ENCODE measurements at places on chromosomes 6 and 20. TPM values are rescaled to one million over a fixed set of nuclear protein-coding genes. Genes with fewer than 3 reads are reported as not detected.
A peak's percentile ranks its signal among the peaks of the same experiment; 100 is the strongest.

GRCh38 chr6:218153-219018 lies 73.9 kb upstream of the DUSP22 start:
- no peak for DNase-seq
- H3K27me3 ChIP-seq, result peaks cover 19% of the 10 kb centered on the region
- no peaks in the 10 kb centered on the region for H3K36me3 ChIP-seq
- peaks cover 9% of the 10 kb centered on the region for H3K4me1 ChIP-seq
- H3K27ac ChIP-seq, result no peak overlapping the region

GRCh38 chr6:122831511-122831910 lies 42.5 kb downstream of the SMPDL3A start:
- no peaks in the 10 kb centered on the region for H3K36me3 ChIP-seq
- no peaks in the 10 kb centered on the region for H3K4me1 ChIP-seq
- no peak overlapping the region for H3K27ac ChIP-seq
- H3K27me3 ChIP-seq, result no peaks in the 10 kb centered on the region

BTNL2 gene
- not detected for total RNA-seq

- H3K36me3 ChIP-seq, result peaks cover 80% of the 10 kb centered on the region
- H3K4me1 ChIP-seq, result peaks cover 8% of the 10 kb centered on the region
- H3K27ac ChIP-seq, result peak within 1 kb of the TSS; percentile 85
- peak within 1 kb of the TSS; percentile 100 for H3K4me3 ChIP-seq
- DNase-seq, result peak; percentile 92
Measured at GRCh38 chr20:44909872-44910689, at the start of gene PABPC1L. Gene PABPC1L (plus strand): TSS chr20:44910060. CDS start chr20:44910144, 84 bp downstream.

GRCh38 chr6:138271451-138271850 lies 53.2 kb upstream of the PBOV1 start:
- no peaks in the 10 kb centered on the region for H3K27me3 ChIP-seq
- no peaks in the 10 kb centered on the region for H3K36me3 ChIP-seq
- no peak overlapping the region for H3K4me3 ChIP-seq
- no peak overlapping the region for H3K27ac ChIP-seq
- DNase-seq, result no peak
- no peaks in the 10 kb centered on the region for H3K4me1 ChIP-seq

CST2 gene
- total RNA-seq, result not detected

DNA sequence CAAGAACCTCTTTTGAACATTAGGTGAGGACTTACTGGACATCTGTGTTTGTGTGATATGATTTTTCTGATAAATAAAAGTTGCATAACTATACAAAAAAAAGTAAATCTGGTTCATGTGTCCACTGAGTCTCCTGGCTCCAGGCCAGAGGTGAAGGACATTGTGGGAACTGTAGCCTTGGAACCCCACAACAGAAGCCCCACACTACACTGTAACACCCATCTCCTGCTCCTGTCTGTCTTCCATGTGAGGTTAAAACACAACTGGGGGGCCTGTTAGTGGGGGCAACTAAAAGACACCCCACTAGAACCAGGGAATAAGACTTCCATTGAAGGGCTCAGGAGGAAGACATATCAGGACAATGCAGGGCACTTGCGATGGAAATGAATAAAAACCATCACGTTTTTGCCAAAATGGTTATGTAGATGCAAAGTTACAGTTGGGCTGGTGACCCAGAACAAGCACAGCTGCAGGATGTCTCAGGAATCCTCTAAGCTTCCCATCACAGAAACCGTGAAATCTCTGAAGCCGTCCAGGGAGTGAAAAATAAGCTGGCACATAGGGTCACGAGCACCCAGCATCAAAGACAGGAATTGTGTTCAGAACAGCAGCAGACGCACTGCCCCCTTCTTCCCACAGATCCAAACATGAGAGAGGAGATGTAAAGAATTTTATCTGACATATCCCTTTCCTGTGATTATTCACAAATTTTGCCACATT lies 36.7 kb upstream of the PCSK2 start:
- DNase-seq, result no peak
- H3K27ac ChIP-seq, result no peak overlapping the region
- no peaks in the 10 kb centered on the region for H3K4me1 ChIP-seq
- H3K27me3 ChIP-seq, result no peaks in the 10 kb centered on the region
- no peak overlapping the region for H3K4me3 ChIP-seq

DNA sequence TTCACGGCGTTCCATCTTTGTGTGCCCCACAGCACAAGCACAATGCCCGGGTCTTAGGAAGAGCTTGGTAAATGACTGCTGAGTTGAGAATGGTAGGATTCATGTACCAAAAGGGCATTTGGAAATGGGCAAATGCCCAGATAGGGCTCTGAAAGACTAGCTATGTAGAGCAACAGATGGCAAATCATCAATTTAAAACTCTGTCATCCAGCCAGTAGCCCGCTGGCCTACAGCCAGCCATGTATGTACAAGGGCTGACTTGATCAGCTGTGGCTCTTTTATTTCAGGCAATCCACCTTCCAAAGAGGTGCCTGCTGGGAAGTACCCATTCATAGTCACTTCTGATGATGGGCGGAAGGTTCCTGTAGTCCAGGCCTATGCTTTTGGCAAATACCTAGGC lies 35.1 kb downstream of the NT5E start:
- no peaks in the 10 kb centered on the region for H3K27me3 ChIP-seq
- no peak for DNase-seq
- H3K36me3 ChIP-seq, result peaks cover 18% of the 10 kb centered on the region
- no peak overlapping the region for H3K27ac ChIP-seq
- no peak overlapping the region for H3K4me3 ChIP-seq
- peaks cover 20% of the 10 kb centered on the region for H3K4me1 ChIP-seq

DNA sequence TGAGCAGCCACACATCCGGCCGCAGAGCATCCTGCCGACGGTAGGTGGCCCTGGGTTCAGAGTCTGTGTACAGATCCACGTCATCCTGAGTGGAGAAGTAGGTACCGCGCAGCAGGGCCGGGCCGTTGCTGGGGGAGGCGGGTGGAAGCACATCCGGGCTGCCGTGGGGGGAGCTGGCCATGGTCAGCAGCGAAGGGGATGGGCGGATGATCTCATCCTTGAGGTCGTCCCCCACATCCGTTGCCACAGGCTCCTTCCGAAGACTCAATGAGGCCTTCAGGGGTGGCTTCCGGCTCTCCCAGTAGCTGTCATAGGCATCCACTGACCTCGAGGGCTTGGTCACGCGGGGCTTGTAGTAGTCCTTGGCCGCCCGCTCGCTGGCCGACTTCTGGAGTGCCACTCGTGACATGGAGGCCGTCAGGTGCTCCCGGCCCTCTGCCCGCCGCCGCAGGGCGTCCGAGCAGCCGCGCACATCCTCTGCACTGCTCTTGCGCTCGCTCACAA lies 9.2 kb downstream of the SPATA2 start:
- H3K27me3 ChIP-seq, result no peaks in the 10 kb centered on the region
- H3K36me3 ChIP-seq, result peaks cover 43% of the 10 kb centered on the region
- DNase-seq, result no peak
- H3K4me3 ChIP-seq, result no peak overlapping the region

- no peaks in the 10 kb centered on the region for H3K27me3 ChIP-seq
- no peak for DNase-seq
- H3K4me3 ChIP-seq, result no peak overlapping the region
- peaks cover 38% of the 10 kb centered on the region for H3K4me1 ChIP-seq
- peaks cover 11% of the 10 kb centered on the region for H3K36me3 ChIP-seq
Measured at GRCh38 chr6:166553563-166554271, 32.8 kb downstream of the RAMACL start.

STMND1 gene
- 0.68 TPM for total RNA-seq

EYS gene
- total RNA-seq, result not detected

DNA sequence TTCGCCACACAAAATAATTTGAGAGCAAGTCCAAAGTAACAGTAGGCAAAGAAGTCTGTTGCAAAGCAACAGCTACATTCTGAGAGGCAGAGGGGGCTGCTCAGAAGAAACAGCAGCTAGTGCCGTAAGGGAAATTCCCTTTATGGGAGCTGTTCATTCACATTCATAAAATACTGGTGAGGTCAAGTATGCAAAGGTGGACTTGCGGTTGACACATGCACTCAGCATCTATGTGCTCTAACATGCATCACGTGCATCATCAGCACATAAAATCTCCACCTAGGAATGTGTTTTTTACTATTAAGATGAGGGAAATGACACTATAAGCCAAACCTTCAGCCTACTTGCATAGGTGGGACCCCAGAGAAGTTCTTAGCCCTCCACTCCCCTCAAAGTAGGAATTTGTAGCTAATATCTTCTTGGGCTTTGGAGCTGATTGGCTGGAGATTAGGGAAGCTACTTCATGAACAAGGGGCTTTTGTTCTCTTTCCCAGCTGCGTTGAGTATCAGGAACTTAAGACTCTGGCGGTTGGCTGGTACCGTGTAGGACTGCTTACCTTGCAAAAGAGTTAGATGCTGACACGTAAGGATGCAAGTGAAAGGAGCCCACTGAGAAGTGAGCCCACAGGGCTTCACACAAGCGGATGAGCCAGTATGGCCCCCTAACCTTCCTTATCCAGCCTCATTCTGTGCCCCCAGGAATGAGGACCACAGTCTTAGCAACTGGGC lies 12.4 kb downstream of the CST3 start:
- no peak for DNase-seq
- H3K27ac ChIP-seq, result no peak overlapping the region
- H3K36me3 ChIP-seq, result no peaks in the 10 kb centered on the region
- no peak overlapping the region for H3K4me3 ChIP-seq
- peaks cover 10% of the 10 kb centered on the region for H3K4me1 ChIP-seq

DNA sequence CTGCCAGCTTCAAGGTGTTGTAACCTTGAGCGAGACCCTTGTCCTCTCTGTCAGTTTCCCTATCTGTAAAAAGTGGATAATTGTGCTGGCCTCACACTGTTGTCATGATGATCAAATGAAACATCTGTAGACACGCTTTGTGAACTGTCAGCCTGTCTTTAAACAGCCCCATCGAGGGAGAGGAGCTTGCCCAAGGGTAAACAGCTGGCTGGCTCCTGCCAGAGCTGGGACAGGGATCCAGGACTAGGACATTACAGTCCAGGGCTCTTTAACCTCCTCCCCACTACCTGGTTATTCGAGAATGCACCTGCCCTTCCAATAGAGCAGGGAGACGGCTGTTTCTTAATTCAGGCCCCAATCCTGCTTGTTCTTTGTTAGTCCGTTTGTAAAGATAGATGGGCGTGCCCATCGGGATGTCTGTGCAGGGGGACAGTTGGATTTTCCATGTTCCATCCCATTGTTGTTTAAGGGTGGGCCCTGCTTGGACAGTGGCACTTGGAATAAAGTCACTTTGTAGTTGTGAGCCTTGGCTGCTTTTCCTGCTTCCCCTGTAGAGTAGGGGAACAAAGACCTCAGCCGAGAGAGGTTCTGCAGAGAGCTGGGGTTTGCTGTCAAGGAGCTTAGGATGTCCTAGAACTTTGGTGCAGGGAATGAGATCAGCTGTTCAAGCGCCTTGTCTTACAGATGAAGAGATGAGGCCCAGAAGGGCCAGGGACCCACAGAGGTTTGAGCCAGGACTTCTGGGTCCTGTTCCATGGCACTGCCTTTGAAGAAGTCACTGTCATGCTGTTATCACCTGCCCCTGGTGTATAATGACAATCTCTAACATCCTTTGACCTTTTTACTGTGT lies 77.9 kb upstream of the MYL9 start:
- no peak overlapping the region for H3K27ac ChIP-seq
- H3K36me3 ChIP-seq, result peaks cover 33% of the 10 kb centered on the region
- peak overlapping the region; percentile 99 for H3K4me3 ChIP-seq
- H3K4me1 ChIP-seq, result peaks cover 65% of the 10 kb centered on the region
- no peaks in the 10 kb centered on the region for H3K27me3 ChIP-seq

ECI2 gene
- total RNA-seq, result 15.8 TPM

ZNF311 gene
- total RNA-seq, result 2.2 TPM

GRCh38 chr6:39137245-39137644 lies 22.3 kb upstream of the SAYSD1 start:
- H3K27ac ChIP-seq, result no peak overlapping the region
- no peaks in the 10 kb centered on the region for H3K36me3 ChIP-seq
- no peak overlapping the region for H3K4me3 ChIP-seq
- peak; percentile 36 for DNase-seq

- no peaks in the 10 kb centered on the region for H3K27me3 ChIP-seq
- no peak for DNase-seq
- H3K4me1 ChIP-seq, result no peaks in the 10 kb centered on the region
- H3K27ac ChIP-seq, result no peak overlapping the region
Measured at GRCh38 chr6:142444881-142445301, 143.1 kb downstream of the ADGRG6 start.

GRCh38 chr6:40408786-40409542 lies 178.2 kb downstream of the LRFN2 start:
- H3K36me3 ChIP-seq, result no peaks in the 10 kb centered on the region
- peaks cover 71% of the 10 kb centered on the region for H3K27me3 ChIP-seq
- H3K4me1 ChIP-seq, result no peaks in the 10 kb centered on the region
- no peak for DNase-seq
- H3K4me3 ChIP-seq, result no peak overlapping the region

DNA sequence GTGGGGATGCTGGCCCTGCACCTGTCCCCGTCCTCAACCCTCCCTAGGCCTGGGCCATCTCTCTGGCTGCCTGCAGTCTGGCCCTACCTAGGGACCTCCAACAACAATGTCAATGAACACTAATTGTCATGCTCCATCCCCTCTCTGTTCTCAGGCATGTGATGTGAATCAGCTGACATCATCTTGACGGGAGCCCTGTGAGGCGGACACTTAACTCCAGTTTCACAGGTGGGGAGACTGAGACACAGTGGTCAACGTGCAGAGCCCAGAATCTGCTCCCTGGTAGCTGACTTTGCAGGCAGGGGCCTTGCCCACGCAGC lies 762 bp upstream of the TCEA2 start:
- H3K36me3 ChIP-seq, result peaks cover 45% of the 10 kb centered on the region
- no peak for DNase-seq
- peaks cover 61% of the 10 kb centered on the region for H3K4me1 ChIP-seq
- peak overlapping the region; percentile 72 for H3K4me3 ChIP-seq

NOP56 gene
- total RNA-seq, result 303 TPM

- no peaks in the 10 kb centered on the region for H3K4me1 ChIP-seq
- no peaks in the 10 kb centered on the region for H3K36me3 ChIP-seq
- DNase-seq, result no peak
- no peak overlapping the region for H3K27ac ChIP-seq
Measured at GRCh38 chr6:137111296-137112066, 62.0 kb downstream of the IL22RA2 start.

- peak; percentile 3 for DNase-seq
- no peaks in the 10 kb centered on the region for H3K27me3 ChIP-seq
- H3K36me3 ChIP-seq, result no peaks in the 10 kb centered on the region
- H3K4me1 ChIP-seq, result peaks cover 9% of the 10 kb centered on the region
Measured at GRCh38 chr6:144559865-144560593, 274.9 kb downstream of the UTRN start.

MYB gene
- 3.1 TPM for total RNA-seq
